ENCODE measurements at places on chromosomes 1 and 21.
A peak's percentile ranks its signal among the peaks of the same experiment; 100 is the strongest.

GRCh38 chr21:45910548-45911221, 70.9 kb upstream of the COL6A1 start:
- DNase-seq = no peak

- no peak for DNase-seq
Measured at GRCh38 chr21:24444736-24445135, 1162.5 kb downstream of the MRPL39 start.

GRCh38 chr1:158932171-158932570, 819 bp downstream of the PYHIN1 start:
- no peak for DNase-seq

DNA sequence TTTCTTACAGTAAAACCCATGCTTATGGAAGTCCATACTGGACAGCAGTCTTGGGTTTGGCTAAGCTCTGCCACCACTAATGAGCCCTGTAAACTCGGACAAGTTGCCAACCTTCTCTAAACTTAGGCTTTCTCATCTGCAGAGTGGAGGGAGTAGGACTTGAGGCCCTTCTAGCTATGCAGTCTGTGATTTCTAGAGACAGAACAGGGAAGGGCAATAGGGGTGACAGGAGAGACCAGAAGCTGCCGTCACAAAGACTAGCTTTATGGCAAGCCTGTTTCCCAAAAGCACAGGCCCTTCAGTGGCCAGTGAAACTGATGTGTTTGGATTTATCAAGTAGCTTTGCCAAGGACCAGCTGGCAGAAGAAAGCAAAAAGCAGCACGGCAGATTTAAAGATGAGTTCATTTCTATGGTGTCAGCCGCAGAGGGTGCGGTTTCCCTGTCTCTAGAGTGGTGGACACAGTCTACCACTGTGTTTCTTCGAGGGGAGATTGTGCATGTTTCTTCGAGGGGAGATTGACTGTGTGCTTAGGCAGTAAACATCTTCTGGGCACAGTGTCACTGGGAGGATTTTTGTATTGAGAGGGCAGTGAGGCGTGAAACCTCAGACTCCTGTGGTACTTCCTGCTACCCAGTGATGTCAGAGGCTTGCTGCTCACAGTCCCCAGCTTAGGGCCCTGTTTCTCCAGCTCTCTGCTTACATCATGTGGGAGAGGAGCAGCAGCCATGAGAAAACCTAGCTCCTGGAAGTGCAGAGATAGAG, 119.0 kb downstream of the ROR1 start:
- DNase-seq = peak; percentile 56

- no peak for DNase-seq
Measured at GRCh38 chr1:30325999-30326398, 397.4 kb downstream of the MATN1 start.

DNA sequence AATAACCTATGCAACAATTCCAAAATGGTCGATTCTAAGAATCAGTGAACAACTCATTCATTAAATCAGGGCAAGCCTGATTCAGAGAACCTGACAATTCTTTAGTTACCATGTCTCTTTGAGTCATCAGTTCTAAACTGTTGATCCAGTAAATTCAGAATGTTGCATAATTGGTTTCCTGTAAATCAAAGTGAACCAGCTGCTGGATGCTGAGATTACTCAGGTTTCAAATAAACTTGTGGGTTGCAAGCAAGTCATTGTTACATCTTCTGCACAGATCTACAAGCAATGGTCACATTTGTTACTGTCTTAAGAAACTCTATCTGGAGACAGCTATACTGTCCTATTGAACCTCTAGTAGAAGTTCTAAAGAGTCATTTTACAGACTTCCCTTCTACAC, 16.5 kb downstream of the PLA2G2D start:
- peak; percentile 77 for DNase-seq

GRCh38 chr1:197392541-197392940, 124.5 kb downstream of the CRB1 start:
- no peak for DNase-seq

GRCh38 chr1:202850593-202851362, 38.2 kb downstream of the RABIF start:
- no peak for DNase-seq

DNA sequence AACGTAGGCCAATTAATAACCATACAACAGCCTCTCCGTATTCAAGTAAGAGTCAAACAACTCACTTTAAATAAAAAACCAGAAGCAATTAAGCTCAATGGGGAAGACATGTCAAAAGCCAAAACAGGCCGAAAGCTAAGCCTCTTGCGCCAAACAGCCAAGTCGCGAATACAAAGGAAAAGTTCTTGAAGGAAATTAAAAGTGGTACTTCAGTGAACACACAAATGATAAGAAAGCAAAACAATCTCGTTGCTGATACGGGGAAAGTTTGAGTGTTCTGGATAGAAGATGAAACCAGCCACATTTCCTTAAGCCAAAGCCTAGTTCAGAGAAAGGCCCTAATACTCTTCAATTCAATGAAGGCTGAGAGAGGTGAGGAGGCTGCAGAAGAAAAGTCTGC, 53.4 kb downstream of the SIPA1L2 start:
- DNase-seq = no peak

DNA sequence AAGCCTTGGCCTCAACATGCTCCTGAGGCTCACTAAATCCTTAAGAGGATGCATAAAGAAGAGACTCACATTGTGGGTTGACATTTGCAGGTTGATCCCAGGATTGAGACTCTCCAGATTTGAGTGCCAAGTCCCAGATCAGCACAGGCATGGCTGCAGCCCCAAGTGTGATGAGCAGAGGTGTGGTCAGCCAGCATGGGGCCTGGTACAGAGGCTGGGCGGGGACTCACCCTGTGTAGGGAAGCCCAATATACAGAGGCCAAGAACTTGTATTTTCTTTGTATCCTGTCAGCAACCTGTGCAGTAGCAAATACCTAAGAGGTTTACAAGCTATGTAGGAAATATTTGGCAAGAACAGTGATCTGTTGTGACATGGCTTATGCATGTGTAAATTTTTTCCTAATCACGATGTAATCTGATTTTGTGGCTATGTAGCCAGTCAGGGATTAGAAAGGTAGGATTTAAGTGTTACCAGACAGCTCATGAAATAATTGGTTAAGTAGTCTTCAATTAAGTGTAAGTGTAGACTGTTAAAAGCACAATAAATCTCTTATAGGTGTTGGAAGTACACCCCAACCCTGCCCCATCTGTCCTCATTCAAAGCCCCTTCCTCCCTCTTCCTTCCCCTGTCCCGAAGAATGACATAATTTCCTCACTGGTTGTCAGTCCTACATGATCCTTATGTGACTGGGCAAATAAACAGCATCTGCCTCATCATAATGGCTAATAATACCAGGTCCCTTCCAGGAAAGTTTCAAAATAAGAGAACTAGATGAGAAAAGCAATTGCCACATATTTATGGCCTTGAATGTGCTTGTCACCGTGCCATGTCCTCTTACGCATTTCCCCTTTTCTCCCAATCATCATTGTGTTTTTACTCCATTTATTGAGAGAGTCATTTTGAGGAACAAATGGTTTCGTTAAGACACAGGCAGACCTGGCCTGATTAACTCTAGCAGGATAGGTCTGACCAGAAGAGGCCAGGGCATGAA, 120.9 kb downstream of the HLX start:
- peak; percentile 72 for DNase-seq

- peak; percentile 59 for DNase-seq
Measured at GRCh38 chr1:24765308-24765988, 20.2 kb downstream of the CLIC4 start.

GRCh38 chr1:80893115-80893514, 907.6 kb upstream of the ADGRL2 start:
- DNase-seq = peak; percentile 29

- DNase-seq = no peak
Measured at GRCh38 chr1:165887877-165888551, 60.6 kb downstream of the UCK2 start.
